NCI-H1417 (cell line): ENCODE measurements at places on chromosomes 2 and 18.

GRCh38 chr2:182634386-182634785, 81.7 kb upstream of the DNAJC10 start:
- DNase-seq = no peak

DNA sequence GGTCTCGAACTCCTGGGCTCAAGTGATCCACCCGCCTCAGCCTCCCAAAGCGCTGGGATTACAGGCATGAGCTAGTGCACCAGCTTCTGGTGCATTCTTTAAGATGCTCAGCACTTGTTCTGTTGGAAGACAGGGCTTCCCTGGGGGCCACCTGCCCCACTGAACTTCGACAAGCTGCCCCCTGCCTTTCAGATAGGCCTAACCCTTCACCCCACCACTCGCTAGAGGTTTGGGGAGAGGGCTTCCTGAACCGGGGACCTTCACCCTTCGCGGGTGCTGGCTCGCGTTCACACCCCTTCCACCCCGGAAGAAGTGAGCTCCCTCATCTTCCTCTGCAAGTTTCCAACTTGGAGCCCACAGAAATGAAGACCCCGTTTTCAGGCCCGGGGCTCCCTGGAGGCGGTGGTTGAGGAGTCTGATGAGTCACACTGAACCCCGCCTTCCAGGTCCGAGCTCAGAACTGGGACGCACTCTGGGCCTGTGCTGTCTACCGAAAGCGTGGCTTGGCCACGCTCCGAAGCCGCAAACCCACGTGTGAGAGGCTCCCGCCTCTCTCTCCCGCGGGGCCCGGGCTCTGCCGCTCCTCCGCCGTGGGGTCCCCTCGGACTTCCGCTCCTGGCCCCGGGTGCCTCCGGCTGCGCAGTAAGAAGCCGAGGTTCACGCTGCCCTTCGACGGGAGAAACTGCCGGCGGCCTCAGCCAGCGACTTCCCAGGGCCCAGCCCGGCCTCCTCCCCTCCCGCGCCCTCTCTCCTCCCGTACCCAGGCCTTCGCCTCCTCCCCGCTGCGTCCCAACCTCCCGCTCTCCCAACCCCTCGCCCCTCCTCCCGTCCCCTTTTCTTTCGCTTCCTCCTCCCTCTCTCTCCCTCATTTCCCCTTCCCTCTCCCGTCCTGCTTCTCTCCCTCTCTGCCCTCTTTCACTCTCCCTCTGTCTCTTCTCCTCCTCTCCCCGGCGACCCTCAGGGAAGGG, 47.5 kb upstream of the SP3 start:
- no peak for DNase-seq

GRCh38 chr2:166653185-166653813, 159.2 kb upstream of the SCN7A start:
- no peak for DNase-seq

DNA sequence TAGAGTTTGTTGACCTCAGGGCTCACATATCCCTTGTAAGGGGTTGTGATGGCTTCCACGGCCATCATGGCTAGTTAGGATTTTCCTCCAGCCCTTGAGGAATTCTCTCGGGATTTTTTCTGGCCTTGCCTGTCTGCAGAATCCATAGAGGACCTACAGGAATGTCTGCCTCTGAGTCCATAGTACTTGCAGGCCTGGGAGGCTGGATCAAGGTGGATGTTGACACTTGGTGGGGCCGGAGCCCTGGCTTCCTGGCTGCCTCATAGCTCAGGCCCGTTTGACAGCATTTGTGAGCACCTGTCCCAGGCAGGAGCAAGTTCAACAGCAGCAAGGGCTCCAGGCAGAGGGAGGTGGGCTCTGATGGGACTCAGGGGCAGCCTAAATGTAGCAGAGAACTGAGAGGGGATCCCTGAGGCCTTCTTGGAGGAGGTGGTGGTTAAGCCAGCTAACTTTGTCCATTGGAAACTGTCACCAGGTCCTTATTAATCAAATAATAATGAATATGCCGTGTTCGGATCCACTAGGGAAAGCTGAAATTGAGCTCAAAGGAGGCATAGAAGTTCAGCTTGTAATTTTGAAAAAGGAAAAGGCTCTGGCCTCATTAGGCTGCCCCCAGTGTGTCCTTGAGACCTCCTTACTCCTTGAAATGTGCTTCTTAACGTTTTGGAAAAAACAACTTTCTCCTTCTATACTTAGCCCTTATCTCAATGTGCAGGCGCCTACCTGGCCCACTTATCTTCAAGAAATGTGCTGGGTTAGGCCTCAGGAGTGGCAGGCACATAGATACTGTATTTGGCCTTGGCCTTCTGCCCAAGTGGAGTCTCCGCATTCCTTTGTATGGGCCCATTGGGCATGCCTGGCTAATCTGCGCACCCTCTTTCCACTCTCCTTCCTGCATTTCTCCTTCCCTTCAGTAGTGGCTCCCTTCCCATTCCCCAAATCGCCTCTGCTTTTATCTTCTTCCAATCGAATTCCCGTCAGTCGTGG, 66.9 kb downstream of the HPCAL1 start:
- DNase-seq = no peak

DNA sequence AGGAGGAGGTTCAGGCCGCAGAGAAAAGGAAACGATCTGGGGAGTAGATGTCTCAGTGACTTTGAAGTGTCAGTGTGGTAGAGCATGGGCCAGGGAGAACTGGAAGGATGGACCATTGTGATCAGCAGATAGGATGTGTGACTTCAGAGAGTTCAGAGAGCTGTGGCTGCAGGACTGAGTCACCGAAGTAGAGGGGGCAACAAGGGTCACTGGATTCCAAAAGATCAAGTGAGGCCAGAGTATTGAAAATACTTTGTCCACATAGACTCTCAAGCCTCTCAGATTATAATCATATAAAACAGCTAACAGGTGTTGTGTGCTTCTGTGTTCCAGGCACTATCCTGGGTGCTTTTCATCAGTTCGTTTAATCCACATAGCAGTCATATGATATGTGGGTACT, 99.4 kb downstream of the CRIM1 start:
- no peak for DNase-seq

GRCh38 chr2:3433776-3434400, 54.4 kb downstream of the TRAPPC12 start:
- DNase-seq = peak; percentile 46

DNA sequence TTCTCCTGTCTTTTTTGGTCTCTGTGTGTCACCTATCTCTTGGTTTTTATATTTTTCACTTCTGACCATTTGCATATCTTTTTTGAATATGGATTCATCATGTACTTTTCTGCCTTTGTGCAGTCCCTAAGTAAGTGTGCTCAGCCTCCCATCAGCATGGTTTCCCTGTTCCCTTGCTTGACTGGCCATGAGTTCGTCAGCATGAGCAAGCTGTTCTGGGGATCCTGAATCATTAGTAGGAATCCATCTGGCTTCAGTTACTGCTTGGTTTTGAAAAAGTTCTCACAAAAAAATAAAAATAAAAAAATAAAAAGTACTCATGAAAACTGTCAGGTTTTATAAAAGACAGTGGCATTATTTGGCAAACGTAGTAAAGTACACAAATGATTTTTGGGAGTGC, 144.1 kb downstream of the NCOA1 start:
- no peak for DNase-seq

DNA sequence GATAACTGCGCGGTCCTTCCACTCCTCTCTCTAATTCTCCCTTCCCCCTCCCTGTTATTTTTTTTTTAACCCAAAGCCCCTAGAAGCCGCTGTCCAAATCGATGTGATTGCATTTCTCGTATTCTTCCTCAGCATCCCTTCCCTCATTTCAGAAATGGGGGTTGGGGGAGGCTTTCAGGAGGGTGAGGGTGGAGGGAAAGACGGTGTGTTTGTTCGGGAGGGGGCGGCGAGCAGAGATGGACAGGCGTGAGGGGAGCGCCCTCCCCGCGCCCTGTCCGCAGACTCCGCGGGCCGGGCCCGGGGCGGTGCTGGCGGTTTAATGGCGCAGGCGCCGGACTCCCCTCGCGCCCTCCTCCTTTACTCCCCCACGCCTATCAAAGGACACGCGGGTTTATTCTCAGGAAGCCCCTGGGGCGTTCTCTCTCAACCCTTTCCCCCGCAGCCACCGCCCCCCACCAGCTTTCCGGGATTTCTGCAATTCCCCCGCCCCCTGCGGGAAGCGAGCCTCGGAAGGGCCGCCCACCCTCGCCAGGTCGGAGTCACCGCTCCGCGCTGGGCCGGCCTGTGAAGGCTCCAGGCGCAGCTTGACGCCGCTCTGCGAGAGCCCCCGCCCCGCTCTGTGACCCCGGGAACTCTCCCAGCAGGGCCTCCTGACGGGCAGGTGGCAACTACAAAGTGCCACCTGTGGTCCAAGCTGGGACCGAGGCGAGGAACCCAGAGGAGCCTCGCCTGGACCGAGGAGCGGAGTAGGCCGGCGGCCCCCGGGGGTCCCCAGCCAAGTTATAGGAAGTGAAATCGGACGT, 981 bp downstream of the ST8SIA3 start:
- peak; percentile 97 for DNase-seq

DNA sequence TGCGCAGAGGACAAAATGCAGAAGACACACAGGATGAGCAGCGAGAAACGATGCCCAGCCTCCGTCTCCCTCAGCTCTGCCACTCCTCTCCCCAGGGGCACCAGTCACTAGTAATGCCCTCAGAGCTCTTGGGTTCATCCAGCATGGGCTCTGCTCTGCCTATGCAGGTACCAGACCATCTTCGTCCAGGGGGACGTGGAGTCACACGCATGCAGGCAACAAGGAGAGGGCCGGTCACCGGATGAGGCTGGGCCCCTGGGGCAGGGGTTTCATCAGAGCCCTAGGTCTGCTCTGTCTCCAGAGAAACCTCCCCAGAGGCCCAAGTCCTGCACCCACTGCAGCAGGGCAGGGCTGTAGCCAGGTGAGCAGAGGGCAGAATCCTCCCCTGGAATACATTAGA, 23.9 kb downstream of the RAB31 start:
- no peak for DNase-seq

DNA sequence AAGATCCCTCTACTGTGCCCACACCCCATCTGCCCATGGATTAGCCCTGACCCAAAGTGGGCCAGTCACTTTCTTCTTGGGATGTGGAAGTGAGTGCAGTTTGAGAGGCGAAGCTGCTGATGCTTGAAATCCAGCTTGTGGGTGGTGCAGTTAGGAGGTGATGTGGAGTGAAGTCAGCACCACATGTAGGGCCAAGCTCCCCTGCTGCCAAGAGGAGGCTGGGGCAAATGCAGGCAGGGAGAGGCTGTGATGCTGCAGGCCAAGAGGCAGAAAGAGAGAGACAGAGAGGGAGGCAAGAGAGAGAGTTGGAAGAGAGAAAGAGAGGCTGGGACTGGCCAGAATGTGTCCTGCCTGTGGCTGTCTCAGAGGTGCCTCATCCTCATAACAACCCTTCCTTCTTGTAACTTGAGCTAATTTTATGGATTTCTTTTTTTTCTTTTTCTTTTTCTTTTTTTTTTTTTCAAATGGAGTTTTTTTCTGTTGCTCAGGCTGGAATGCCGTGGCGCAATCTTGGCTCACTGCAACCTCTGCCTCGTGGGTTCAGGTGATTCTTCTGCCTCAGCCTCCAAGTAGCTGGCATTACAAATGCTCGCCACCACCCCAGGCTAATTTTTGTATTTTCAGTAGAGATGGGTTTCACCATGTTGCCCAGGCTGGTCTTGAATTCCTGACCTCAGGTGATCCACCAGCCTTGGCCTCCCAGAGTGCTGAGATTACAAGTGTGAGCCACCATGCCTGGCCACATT, 35.3 kb upstream of the CAB39 start:
- DNase-seq = no peak

GRCh38 chr2:159035790-159036411, 67.5 kb downstream of the TANC1 start:
- peak; percentile 47 for DNase-seq

- no peak for DNase-seq
These were observed 66.9 kb upstream of the MAP3K20 start for GRCh38 chr2:173008786-173009185.

- DNase-seq = no peak
These were observed 59.0 kb downstream of the SDC1 start for GRCh38 chr2:20165677-20166509.

- DNase-seq = no peak
These were observed 521.0 kb upstream of the RAB6C start for GRCh38 chr2:129458436-129458835.

DNA sequence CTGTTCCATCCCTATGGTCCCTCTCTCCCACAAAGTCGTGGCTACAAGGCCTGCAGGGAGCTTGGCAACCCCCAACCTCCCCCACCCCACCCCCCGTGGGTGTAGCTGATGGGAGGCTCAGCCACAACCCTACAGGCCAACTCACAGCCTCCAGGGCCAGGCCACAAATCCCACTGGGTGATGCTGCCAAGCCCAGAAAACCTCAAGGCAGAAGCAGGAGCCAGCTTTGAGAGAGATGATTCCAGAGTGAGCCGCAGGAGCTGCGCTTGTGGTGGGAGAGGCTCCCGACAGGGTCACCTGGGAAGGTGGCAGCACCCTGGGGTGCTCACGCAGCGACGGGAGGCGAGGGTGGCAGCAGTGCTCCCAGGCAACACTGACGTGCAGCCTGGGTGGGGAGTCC, 44.8 kb downstream of the ADCY3 start:
- DNase-seq = no peak

GRCh38 chr2:47891369-47892337, 14.6 kb downstream of the FBXO11 start:
- no peak for DNase-seq

- DNase-seq = no peak
These were observed 54.9 kb downstream of the CCNT2 start for GRCh38 chr2:134973241-134974138.

DNA sequence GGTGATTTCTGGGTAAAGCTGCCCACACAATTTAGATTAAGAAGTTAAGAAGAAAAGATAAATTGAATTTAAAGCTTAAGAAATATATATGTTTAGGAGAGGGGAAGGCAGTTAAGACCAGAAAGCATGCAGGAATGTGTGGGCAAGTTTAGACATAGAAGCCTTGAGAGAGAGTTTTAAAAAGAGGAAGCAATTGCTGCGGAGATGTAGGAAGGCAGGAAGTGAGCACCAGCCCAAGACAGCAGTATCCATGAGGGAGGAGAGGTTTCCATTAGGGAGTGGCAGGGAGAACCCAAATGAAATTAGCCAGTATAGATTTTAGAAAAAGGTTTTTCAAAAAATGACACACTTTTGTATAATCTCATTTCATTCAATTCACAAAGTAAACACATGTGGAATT, 24.3 kb downstream of the DSC2 start:
- DNase-seq = no peak

DNA sequence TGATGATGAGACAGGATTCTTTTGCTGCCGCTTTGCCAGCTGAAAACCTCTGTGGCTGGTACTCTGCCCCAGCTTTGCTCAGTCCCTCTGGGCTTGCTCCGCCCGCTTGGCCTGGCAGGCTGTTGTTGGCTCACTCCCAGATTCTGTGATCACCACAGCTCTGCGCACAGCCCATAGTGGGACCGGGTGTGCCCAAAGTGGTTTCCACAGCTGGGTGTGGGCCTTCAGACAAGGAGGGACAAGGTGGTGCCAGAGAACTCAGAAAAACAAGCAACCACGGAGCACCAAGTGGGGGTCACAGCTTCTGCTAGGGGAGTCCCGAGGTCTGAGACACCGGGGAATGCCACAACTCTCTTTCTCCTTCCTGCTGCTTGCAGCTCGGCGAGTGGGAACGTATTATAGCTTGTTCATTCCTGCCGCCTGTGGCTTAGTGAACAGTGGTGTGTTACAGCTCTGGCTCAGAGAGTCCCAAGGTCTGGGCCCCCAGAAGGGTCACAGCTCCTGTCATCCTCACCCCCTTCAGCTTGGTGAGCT, 9.2 kb upstream of the KYNU start:
- no peak for DNase-seq
